ENCODE measurements at places on chromosomes 12 and 14.

DNA sequence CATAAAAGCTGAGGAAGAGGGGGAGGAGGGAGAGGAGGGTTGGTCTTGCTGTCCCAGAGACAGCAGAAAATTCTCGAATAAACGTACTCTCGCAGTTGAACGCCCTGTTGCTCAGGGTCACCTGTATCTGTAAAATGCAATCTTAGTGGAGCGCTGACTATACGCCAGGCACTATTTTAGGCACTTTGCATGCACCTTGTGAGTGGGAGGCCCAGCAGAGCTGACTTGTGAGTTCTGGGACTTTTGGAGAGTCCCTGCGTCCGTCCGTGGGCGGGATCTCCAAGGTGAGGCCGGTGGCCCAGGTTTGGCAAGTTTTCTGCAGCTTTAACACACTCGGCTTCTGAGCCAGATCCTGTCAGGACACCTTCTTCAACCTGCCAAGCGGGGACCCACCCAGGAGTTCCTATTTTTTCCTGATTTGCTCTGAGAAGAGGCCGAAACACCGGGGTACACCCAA, 32.5 kb upstream of the PLEKHG6 start:
- DNase-seq, result peak; percentile 27

DNA sequence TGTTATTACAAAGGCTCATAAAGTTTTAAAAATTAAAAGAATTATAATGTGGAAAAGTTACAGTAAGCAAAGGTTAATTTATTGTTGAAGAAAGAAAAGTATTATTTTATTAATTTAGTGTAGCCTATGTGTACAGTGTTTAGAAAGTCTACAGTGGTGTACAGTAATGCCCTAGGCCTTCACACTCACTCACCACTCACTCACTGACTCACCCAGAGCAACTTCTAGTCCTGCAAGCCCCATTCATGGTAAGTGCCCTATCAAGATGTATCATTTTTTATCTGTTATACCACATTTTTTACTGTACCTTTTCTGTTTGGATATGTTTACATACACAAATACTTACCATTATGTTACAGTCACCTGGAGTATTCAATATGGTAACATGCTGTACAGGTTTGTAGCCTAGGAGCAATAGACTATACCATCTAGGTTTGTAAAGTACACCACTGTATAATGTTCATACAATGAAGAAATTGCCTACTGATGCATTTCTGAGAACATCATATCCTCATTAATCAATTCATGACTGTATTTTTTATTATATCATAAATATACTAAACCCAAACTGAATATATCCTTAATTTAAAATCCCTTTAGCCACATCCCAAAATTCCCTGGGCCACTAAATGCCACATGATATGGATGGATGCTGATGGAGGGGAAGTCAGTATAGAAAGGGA, 43.6 kb upstream of the NID2 start:
- DNase-seq, result no peak

GRCh38 chr14:53360829-53361228, 207.7 kb upstream of the DDHD1 start:
- no peak for DNase-seq

- DNase-seq, result no peak
Observed at GRCh38 chr12:66103016-66103913, 27.3 kb downstream of the LLPH start.

- no peak for DNase-seq
Observed at GRCh38 chr14:70350078-70350477, 9.4 kb downstream of the COX16 start.

- no peak for DNase-seq
Observed at GRCh38 chr12:62190689-62191490, 69.3 kb upstream of the USP15 start.

DNA sequence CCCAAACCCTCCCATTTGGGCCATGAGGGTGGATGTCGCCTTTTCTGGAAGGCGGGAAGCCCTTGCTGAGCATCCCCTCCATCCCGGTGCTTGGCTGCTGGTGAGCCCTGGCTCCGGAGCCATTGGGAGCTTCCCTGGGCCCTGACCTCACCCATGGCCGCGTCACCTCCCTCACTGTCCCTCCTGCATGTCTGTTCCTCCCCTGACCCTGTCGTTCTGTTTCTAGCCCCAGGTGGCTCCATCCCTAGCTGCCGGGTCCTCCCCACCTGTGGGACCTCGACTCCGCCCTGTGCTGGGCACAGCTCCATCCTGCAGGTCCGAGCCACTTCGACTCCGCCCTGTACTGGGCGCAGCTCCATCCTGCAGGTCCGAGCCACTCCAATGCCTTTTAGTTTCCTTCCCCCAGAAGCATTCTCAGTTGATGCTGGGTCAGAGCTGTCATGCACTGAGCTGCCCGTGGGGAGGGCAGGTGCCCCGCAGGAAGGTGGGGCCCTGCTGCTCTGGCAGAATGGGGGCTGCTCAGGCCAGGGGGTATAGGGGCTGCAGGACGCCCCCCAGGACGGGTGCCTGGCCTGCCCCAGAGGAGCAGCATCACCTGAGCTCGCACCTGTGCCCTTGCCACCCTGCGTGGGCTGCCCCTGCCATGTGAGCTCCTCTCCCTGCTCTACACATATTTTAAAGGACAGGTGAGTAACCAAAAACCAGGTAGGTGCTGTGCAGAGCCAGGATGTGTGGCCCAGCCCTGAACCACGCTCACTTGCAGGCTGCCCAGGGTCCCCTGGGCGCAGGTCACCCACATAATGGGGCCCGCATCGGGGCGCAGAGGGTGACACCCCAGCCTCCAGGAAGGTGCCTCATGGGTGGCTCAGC, 19.0 kb downstream of the NOC4L start:
- DNase-seq, result no peak

DNA sequence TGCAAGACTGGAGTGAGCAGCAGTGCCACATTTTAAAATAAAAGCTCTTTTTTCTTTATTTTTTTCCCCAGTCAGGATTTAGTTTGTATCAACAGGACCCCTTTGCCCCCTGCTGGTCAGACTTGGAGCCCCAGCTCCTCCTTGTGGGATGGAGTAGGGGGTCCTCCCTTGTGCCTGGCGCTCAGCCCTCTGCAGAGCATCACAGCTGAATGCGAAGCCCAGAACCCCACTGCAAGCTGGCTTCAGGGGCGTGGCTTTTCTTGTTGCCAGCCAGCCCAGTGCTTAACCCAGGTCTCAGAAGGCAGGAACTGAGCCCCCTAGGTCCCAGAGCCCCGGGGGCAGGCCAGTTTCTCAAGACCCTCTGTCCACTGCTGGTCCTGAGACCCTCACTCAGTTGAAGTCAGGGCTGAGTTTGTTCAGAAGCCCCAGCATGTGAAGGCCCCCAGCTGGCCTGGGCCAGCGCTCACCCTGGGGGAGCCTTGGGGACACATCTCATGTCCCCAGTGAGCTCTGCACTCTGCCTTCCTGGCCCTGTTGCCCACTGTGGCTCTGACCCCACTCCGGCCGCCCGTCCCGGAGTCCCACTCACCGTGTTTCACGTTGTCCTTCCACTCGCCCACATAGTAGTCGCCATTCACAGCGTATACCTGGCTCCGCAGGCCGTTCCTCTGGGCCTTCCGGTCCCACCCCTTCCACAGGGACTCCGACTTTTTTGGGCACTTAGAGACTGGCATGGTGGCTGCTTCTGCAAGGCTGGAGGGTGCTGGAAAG, 519 bp downstream of the MORN3 start:
- peak; percentile 38 for DNase-seq

GRCh38 chr12:127041985-127042625, 1224.9 kb upstream of the TMEM132C start:
- no peak for DNase-seq

DNA sequence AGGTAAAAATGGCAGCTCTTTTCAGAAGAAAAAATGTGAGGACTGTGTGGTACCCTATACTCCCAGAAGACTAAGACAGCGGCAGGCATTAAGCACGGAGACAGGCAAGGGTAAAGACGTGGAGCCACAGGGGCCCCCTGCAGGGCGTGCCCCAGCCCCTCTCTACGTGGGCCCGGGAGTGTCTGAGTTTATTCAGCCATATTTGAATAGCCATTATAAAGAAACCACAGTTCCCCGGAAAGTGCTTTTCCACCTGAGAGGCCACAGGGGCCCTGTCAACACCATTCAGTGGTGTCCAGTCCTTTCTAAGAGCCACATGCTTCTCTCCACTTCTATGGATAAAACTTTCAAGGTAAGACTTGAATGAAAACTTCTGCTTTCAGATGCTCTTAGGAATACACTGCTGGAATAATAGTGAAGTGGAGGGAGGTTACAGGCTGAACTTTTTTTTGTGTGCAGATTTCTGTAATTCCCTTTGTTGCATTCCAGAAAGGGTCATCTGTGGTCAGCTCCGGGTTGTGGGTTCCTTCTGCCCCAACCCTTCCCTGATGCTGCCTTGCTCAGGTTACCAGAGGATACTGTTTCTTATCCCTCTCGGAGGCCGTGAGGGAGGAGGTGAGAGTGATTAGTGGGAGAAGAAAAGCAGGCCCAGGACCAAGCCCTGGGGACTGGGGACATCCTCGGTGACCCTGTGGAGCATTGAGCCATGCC, 58.4 kb downstream of the SLC25A47 start:
- DNase-seq, result no peak

- DNase-seq, result no peak
Observed at GRCh38 chr12:78305808-78306207, 475.1 kb downstream of the NAV3 start.

DNA sequence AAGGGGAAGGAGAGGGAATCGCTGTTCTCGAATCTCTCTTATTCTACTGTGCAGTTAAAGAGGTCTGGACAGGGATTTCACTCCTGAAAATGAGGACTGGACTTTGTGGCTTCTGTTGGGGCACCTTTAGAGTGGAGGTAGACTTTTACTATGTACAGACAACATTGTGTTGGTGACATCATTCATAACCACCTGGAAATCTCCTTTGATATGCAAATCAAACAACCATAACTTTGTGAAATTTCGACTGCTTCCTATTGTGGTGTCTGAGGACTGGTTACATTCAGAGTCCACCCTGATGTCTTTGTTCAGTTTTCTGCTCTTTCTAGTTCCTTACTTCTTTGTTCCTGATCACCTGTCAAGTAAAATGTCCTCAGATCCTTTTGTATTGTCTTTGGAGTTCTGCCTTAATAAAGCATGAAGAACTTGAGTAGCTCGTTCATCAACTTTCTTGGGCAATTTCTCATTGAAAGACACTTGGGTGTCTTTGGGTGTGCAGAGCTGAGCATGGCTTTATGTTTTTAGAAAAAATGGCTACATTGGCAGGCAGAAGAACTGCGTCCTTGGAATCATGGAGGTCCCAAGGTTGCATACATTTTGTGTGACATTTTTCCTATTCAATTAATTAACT, 29.8 kb downstream of the LRRK2 start:
- no peak for DNase-seq

- DNase-seq, result no peak
Observed at GRCh38 chr14:94654071-94654861, 42.1 kb downstream of the SERPINA3 start.

GRCh38 chr12:104000807-104001434, 35.2 kb downstream of the TDG start:
- DNase-seq, result no peak

- DNase-seq, result no peak
Observed at GRCh38 chr12:79402606-79403005, 288.2 kb downstream of the PAWR start.

- DNase-seq, result no peak
Observed at GRCh38 chr12:102480406-102480805, at the start of gene IGF1. TSS of gene IGF1 (minus strand) at chr12:102480563. CDS start at chr12:102480381, 182 bp downstream.

GRCh38 chr14:55128386-55129085, 516 bp upstream of the LGALS3 start:
- DNase-seq, result no peak

DNA sequence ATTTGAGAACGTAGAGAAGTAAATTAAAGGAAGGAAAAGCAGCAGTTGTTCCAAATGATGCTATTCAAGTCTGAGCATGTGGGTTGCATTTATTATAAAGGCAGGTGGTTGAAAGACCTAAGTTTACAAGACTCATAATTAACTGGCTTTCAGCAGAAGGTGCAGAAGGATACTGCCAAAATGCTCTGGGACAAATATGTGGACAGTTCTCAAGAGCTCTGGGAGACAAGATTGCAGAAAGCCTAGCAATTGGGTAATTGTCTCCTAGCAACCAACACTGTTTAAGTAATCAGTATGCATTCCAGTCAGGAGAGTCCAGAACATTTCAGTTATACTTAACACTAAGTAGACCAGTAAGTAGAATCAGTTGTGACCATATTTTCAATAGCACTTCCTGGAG, 131.5 kb downstream of the GPR135 start:
- DNase-seq, result no peak

DNA sequence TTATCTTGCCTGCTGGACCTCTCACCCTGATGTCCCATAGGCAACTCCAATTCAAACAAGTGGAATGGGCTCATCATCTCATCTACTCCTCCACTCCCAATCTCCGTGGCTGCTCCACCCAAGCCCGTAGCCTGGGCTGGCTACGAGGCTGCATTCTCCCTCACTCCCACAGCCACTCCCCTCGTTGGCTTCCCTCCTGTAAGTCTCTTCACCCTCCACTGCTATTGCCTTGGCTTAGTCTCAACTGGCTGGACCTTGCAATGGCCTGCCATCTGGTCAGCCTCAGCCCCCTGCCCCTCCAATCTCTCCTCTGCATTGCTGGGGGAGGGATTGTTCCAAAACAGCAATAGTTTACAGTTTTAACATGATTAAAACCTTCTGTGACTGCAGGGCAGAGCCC, 44.4 kb upstream of the PELI2 start:
- DNase-seq, result no peak

DNA sequence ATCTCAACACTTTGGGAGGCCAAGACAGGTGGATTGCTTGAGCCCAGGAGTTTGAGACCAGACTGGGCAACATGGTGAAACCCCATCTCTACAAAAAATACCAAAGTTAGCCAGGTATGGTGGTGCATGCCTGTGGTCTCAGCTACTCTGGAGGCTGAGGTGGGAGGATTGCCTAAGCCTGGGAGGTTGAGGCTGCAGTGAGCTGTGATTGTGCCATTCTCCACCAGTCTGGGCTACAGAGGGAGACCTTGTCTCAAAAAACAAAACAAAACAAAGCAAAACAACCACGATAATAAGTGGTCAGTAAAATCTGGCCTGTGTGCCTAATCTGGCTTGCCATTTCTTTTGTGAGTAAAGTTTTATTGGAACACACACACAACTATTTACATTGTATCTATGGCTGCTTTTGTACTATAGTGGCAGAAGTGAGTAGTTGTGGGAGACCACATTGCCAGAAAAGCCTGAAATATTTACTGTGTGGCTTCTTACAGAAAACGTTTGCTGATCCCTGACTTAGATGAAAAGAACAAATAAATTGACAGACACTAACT, 19.4 kb upstream of the KLRG1 start:
- no peak for DNase-seq

GRCh38 chr12:52761802-52762201, 15.3 kb downstream of the KRT76 start:
- no peak for DNase-seq

GRCh38 chr12:43893670-43894069, 57.8 kb downstream of the TMEM117 start:
- no peak for DNase-seq

GRCh38 chr14:68402525-68403101, 390.3 kb downstream of the ZFP36L1 start:
- DNase-seq, result no peak

- no peak for DNase-seq
Observed at GRCh38 chr12:5571115-5571514, 139.2 kb downstream of the NTF3 start.

Data from activated T-cell treated with anti-CD3 and anti-CD28 coated beads for 24 hours (primary cell).